Small intestine (tissue), 16 donors: ENCODE measurements at places on chromosomes 1 and 21. TPM values are rescaled to one million over a fixed set of nuclear protein-coding genes. Genes with fewer than 3 reads are reported as not detected.

The FAM151A gene
- 1.4 TPM for polyA plus RNA-seq

The SPOCD1 gene
- 0.81 TPM for polyA plus RNA-seq

- H3K27me3 ChIP-seq = no peaks in the 10 kb centered on the region
- DNase-seq = no peak
- H3K4me1 ChIP-seq = no peaks in the 10 kb centered on the region
- no peak overlapping the region for H3K27ac ChIP-seq
- no peak overlapping the region for H3K4me3 ChIP-seq
These were observed 110.4 kb upstream of the KCNK1 start for GRCh38 chr1:233503366-233503954.

DNA sequence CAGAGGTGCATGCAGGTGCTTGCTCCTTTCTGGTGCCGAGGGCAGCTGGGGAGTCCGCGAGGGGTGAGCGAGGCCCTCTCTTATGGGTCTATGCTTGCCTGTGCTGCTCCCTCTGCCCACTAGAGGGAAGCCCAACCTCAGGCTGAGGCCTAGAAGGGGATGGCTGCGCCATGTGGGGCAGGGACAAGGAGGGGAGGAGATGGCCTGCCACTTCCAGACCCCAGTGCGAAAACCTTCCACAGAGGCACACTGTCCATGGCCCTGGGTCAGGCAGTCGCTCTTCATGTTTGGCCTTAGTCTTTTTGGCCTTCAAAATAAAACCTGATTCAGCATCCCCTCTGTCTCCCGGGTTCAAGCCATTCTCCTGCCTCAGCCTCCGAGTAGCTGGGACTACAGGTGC, 14.0 kb downstream of the RHBG start:
- H3K27me3 ChIP-seq = no peaks in the 10 kb centered on the region
- DNase-seq = peak; percentile 64
- no peak overlapping the region for H3K4me3 ChIP-seq
- H3K27ac ChIP-seq = no peak overlapping the region
- no peaks in the 10 kb centered on the region for H3K4me1 ChIP-seq

- no peak for DNase-seq
- H3K4me3 ChIP-seq = no peak overlapping the region
- H3K36me3 ChIP-seq = peaks cover 6% of the 10 kb centered on the region
- H3K27ac ChIP-seq = no peak overlapping the region
- H3K4me1 ChIP-seq = no peaks in the 10 kb centered on the region
These were observed 37.5 kb downstream of the TOR1AIP2 start for GRCh38 chr1:179840107-179840506.

- no peaks in the 10 kb centered on the region for H3K36me3 ChIP-seq
- H3K27ac ChIP-seq = no peak overlapping the region
- H3K4me1 ChIP-seq = no peaks in the 10 kb centered on the region
These were observed 61.1 kb upstream of the GADD45A start for GRCh38 chr1:67623906-67624305.

- H3K36me3 ChIP-seq = no peaks in the 10 kb centered on the region
- peaks cover 7% of the 10 kb centered on the region for H3K4me1 ChIP-seq
- H3K27me3 ChIP-seq = no peaks in the 10 kb centered on the region
- DNase-seq = no peak
- peak overlapping the region; percentile 87 for H3K27ac ChIP-seq
- no peak overlapping the region for H3K4me3 ChIP-seq
These were observed 20.3 kb upstream of the TNFRSF1B start for GRCh38 chr1:12146343-12147112.

DNA sequence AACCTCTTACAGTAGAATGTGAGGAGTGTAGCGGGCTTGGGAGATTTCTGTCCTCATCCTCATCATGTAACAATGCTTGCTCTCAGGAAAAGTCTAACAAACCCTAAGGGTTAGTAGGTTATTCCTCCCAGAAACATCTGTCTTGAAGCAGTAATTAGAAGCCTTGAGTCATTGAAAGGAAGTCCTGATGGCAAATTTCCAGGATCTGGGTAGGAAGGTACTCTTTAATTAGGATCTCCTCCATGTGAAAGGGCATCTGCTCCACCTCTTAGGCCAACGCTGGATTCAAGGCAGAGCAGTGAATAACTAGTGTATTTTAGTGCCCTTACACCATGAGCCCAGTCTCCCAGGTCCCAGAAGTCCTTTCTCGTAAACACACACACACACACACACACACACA, 106.6 kb upstream of the BARHL2 start:
- no peak overlapping the region for H3K27ac ChIP-seq
- H3K4me3 ChIP-seq = no peak overlapping the region
- H3K4me1 ChIP-seq = no peaks in the 10 kb centered on the region
- DNase-seq = no peak
- peaks cover 4% of the 10 kb centered on the region for H3K27me3 ChIP-seq
